ENCODE measurements at places on chromosomes 16 and 17. TPM values are rescaled to one million over a fixed set of nuclear protein-coding genes. Genes with fewer than 3 reads are reported as not detected.

The ANKS3 gene
- total RNA-seq: 15.5 TPM

The PIMREG gene
- 8.2 TPM for total RNA-seq

The PERCC1 gene
- total RNA-seq: not detected

DNA sequence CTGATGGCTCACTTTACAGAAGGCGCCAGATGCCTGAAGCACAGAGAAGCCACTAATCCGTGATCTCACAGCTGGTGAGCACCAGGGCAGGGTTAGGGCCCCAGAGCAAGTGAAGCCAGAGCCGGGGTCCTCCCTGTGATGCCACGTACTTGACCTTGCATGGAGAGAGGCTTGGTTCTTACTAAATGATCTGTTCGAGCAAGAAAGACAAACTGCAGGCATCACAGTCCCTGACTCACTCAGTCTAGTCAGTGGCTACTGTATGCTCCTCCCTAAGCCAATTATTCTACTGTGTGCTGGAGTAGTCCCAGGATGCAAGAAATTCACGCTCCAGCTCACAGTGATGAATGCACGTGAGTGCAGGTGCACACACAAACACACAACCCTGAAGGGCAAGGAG is 55.4 kb downstream of the SDK2 start:
- DNase-seq: no peak

DNA sequence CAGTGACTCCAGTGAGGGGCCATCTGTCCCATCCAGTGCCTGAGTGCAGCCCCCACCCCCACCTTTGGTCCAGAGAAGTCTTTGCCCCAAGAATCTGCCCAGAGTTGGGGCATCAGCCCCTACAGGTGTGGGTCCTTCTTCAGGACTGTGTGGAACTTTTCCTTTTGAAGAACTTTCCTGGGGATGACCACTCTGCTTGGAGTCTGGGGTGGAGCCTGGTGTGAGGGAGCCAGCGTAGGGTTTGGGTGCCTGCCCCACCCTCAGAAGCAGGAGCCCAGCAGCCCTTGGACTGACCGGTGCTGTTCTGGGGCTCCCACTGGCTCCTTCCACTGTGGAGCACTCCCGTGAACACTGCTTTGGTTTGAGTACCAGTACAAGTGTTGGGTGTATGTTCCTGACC is 19.3 kb downstream of the MPRIP start:
- DNase-seq: no peak

GRCh38 chr17:2949469-2950044 is 113.8 kb downstream of the OR1D5 start:
- no peak for DNase-seq

GRCh38 chr16:88380619-88381018 is 2.1 kb upstream of the ZNF469 start:
- no peak for DNase-seq

DNA sequence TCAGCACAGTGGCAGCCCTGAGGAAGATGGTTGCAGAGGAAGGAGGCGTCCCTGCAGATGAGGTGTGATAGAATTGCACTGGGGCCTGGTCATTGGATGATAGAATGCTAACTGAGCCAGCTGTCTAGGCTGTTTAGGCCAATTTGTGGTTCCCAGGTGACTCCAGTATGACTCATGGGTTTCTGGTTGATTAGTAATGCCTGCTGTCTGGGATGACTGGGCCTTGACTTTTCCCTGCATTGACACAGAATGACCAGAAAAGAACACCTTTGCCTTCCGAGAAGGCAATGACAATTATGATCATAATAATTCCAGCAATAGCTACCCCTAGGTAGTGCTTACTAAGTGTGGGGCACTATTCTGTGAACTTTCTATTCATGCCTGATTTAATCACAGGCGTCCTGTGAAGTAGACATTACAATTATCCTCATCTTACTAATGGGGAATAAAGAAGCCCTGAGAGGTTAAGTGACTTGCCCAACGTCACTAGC is 31.5 kb downstream of the USP43 start:
- DNase-seq: no peak

All from glomerular endothelial cell (primary cell).